ENCODE measurements at places on chromosomes 6 and 20.

DNA sequence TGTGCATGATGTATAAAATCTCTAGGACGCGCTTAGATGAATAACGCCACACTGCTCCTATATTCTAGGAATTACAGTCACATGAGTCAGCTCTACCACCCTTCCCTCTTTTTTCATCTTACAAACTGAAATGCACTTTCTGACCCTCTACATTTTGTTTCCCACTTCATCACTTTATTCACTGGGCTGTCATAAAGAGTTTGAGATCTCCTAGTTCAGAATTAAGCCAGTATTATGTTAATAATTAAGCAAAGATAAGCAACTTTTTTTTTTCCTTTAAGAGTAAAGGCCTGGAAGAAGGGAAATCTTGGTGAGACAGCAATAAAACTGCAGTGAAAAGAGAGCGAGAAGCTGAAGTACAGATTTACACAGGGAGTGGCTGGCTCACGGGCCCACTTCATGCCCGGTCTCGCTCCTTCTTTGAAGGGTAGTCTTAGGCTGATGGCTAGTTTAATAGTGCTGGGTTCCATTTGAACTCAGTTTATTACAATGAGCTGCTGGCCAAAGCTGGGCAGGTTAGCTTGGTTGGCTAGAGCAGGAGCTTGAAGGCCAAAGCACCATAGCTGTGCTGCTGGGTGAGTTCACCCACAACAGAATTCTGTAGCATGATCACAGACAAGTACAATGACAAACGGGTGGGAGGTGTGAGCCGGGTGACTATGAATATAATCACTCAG, 110.6 kb downstream of the MAP7 start:
- DNase-seq, result no peak

DNA sequence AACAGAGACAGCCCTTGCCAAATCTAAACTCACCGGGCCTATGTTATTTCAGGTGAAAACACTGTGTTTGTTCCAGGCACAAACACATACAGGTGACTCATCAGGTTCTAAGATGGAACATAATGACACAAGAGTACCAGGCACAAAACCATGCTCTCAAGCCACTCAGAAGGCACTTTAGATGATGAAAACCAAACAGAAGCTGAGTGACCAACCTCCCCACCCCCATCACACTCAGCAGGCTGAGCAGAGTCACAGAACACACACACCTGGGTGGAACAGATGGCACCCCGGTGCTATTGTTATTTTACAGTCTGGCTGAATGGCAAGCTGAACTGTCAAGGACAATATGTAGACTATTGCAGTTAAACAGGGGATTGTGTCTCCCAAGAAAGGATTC, 20.6 kb upstream of the NKX2-2 start:
- no peak for DNase-seq

DNA sequence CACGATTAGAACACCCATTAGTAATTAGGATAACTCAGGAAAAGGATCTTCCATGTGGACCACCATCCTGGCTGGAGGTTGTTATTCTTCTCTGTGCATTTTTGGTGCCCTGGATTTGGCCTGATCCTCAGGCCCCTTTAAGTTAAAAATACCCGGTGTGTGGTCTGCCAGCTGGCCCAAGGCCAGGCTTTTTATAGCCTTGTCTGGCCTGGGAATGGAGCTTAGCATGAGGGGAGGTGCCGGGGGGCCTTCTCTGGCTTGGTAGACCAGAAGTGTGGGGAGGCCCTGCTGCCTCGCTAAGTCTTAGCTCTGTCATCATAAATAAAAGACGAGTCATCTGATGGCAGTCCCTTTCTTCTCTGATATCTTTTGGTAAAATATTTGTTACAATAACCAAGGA, 71.4 kb downstream of the ARID1B start:
- peak; percentile 64 for DNase-seq

DNA sequence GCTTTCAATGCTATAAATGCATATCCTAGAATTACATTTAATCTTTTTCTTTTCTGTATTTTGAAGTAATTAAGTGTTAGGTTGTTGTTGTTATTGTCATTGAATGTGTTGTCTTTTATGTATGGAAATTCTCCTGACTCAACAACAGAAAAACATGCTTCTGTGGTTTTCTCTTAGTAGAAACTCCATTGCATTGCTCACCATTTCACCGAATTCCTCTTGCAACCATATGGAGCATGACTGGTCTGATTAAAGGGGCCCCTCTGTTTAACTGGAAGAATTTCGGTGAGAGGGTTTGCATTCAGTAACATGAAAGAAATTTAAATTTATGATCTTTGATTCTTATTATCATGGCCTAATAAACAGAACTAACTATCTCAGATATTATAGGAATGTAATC, 454.3 kb upstream of the JARID2 start:
- peak; percentile 25 for DNase-seq

GRCh38 chr20:54368570-54368969, 106.8 kb upstream of the DOK5 start:
- DNase-seq, result peak; percentile 25

GRCh38 chr6:27693766-27694546, 218.2 kb downstream of the OR2B2 start:
- peak; percentile 61 for DNase-seq

DNA sequence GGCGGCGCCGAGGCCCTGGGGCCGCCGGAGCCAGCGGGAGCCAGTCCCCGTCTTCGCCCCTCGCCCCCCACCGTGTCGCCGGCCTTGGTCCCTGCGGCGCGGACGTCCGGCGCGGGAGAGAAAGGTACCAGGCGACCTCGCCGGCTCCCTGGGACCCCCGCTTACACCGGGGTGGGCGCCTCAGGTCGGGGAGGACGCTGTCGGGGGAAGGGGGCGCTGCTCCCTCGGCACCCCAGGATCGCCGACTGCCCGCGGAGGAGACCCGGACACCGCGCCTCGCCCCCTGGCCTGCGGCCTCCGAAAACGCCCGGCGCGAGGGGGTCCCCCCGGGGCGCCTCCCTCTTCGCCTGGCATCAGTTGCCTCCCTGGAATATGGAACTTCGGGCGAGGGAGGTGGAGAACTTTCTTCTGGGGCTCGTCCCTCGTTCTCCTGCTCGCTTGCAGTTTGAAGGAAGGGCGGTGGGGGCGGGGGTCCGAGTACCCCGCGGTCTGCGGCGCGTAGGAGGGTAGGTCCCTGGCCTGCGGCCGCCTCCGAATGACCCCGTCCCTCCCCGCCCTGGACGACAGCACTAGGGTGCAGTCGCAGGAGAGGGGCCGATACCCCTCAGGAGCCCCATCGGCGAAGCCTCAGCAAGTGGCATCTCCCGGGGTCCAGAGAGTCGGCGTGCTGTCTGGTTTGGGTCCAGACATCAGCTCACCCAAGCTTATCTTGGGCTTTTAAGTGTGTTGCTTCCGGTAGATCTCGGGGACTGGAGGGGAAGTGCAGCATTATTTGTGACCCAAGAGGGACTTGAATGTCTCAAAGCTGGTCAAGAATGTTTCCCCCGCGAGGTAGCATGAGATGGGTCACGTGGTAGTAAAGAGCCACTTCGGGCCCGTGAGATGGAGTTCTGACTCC, 549 bp downstream of the ANKRD6 start:
- peak; percentile 60 for DNase-seq

- DNase-seq, result no peak
Observed at GRCh38 chr6:148955441-148955840, 208.6 kb downstream of the UST start.

DNA sequence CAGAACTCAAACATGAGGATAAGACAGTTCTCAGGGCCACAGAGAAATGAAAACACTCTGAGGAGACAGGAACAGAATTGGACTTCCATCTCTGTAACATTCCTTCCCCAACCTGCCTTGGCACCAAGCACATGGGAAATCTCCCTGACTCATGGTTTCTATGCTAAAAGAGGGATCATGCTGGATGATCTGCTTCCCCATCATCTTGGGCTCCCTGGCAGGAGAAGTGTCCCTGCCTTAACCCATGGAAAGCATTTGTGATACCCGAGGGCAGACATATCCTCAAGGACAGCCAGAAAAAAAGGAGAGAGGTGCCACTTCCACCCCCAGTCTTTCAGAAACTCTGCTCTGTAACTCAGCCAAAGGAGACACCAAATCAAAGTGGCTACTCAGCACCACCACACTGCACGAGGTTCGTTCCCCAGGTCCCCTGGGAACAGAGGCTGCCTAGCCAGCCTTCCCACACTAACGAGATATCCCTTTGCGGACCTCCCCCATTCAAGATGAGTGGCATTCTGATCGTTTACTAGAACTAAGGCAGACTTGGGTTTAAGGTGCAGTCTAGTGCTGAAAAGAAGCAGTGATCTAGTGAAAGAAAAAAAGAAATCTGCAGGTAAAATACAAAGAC, 34.8 kb downstream of the BLOC1S5 start:
- peak; percentile 6 for DNase-seq

- no peak for DNase-seq
Observed at GRCh38 chr20:64067733-64068307, 4.8 kb downstream of the TCEA2 start.

DNA sequence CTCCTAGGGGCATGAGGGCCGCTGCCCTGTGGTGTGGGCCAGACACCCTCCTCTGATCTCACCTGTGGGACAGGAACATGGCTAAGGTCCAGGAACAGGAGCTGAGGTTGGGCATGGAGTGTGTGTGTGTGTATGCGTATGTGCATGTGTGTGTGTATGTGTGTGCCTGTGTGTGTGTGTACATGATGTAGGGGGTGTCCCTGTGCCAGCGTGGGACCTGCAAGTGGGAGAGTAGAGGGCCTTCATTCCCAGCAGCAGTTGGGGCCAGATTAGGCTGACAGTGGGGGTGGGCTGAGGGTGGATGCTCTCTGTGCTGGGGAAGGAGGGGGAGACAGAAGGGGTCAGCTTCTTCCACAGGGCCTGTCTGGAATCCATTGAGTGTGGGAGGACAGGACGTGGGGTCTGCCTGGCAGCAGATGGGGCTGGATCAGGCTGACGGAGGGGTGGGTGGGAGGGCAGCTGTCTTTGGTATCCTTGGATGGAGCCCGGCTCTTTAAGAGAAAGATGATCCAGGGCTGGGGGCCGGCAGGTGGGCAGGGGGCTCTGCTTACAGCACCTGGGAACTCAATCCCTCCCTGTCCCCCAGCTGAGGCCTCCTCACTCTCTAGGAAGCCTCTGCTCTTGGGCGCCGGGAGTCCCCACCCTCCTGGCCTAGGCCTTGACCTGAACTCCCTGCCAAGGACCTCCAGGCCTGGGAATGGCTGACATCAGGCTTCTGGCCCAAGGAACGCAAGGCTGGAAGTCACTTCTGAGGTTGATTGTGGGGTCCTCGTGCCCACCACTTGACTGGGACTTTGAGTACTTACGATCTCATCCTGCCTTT, 44.0 kb downstream of the SPDEF start:
- DNase-seq, result no peak

DNA sequence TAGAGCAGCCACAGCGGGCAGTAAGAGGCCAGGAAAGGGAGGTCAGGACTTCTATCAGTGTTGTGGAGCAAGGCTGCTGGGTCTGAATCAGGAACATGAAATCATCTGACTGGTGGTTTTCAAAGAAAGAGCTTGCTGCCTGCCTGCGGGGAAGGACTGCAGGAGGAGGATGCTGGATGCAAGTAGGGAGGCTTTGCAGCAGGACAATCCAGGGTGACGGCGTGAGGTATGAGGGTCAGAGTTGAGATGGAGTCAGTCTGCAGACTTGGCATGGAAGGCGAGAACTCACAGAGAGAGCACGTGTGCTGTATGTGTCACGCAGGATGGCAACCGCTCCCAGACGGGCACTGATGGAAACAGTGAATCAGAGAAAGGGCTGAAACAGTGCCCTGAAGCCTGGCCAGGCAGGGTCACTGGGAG, 59.2 kb upstream of the CD93 start:
- DNase-seq, result peak; percentile 79

- peak; percentile 15 for DNase-seq
Observed at GRCh38 chr6:140017470-140017869, 643.0 kb upstream of the CITED2 start.

GRCh38 chr20:48603116-48603818, 224.5 kb downstream of the PREX1 start:
- DNase-seq, result peak; percentile 23

GRCh38 chr6:170125456-170126300, 165.2 kb downstream of the DLL1 start:
- no peak for DNase-seq

DNA sequence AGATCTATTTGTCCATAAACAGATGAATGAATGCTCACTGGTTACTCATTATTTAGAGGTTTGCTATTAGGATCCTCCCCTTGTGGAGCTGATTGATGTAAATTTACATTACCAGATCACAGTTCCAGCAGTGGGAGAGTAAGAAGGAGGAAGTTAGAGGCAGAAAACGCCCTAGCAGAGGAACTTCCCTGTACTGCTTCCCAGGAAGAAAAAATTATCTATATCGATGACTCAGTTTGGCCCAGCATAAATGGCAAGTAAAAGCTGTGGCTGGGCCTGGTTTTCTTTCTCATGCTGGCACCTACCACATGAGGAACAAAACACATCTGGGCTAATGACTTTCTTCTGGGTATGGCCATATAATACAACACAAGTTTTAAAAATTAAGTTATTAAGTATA, 35.7 kb downstream of the DNAAF9 start:
- DNase-seq, result no peak

GRCh38 chr6:25384967-25385366, 105.8 kb downstream of the CARMIL1 start:
- DNase-seq, result no peak

DNA sequence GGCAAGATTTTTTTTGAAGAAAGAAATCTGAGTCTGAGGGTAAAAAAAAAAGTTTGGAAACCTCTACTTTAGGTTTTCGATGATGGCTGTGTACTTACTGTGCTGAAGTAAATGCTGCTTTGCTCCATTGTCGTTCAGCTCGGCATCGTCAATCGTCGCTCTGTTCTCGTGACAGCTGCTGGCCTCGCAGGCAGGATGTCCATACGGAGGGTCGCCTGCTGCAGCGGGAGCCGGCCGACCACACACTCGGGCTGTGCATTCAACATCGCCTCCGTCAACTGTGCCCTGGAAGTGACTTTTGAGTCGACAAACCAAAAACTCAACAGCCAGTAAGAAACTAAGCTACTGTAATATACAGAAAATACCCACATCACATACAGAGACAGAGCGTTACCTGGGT, 53.1 kb upstream of the SMOC2 start:
- DNase-seq, result no peak

- no peak for DNase-seq
Observed at GRCh38 chr6:142240179-142240578, 61.6 kb upstream of the ADGRG6 start.

DNA sequence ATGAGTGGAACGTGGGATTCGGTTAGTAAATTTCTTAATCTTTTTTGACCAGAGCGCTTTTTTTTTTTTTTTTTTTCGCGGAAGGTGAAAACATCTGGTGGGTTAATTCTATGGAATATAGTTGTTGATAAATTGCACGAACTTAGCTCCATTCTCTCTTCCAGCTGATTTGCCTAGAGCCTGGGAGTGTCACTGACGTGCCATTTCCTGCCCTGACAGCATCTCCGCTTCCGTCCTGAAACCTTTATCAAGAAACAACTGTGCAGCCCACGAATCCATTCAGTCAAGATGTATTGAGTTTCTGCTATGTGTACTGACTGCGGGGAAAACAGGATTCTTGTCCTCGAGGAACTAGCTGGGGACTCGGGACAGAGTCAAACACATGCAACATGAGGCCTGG, 59.5 kb upstream of the TGM3 start:
- peak; percentile 37 for DNase-seq

GRCh38 chr6:129644567-129645015, 65.4 kb downstream of the ARHGAP18 start:
- peak; percentile 82 for DNase-seq

Measured in cardiac muscle cell (in vitro differentiated cells and primary cell).